Amniotic epithelial cell (primary cell): ENCODE measurements at places on chromosomes 16 and 17.

DNA sequence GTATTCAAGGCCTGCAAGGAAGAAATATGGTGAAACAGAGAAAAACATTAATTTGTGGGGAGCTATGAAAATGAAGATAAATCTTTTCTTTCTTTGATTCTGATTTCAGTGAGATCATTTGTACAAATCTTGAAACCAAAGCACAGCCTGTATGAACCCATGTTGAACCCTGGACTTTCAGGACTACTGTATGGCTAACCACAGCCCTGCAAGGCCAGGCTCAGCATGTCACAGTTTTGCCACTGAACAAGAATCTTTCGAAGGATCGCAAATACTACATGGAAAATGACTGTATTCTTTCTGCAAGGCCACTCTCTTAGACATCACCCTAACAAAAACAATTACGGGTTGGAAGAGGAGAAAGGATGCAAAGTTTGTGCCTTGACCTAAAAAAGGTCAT is 161.7 kb upstream of the MAF start:
- no peak for DNase-seq

DNA sequence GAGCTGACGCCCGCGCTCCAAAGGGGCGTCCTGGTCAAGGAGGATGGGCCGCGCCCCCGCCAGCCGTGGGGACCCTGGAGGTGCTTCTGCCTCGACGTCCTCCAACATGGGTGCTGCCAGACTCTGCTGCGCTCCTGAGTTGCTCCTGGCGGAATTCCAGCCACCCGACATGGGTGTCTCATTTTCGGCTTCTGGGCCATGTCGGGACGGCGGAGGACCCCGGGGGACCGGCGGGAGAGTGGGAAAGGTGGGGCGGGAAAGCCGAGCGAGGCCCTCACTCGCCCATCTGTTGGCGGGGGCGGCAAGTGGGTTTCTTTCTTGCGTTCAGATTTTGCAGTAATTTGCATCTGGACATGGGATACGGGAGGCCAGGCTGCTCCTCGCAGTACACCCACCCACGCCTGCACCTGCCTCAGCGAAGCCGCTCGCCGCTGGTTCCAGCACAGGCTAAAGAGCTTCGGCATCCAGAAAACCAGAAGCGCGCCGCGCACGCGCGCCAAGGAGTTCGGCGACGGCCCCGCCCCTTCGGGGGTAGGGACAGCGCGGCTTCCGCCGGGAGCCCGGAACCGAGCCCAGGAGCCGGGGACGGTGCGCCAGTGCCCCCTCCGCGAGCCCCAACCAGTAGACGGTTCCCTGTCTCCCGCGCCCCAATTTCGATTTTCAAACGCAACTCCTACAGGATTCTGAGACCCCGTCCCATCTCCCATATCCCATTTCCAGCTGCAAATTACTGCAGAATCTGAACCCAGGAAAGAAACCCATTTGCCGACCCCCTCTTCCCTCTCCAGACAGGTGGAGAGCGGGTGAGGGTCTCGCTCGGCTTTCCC is at the start of gene ARMC7:
TSS of gene ARMC7 (plus strand) at position 563 of the 827 bp plus-strand sequence. CDS start 320 bp downstream, outside the sequence.
- peak; percentile 69 for DNase-seq

- no peak for DNase-seq
Measured at GRCh38 chr16:69526831-69527655, 38.7 kb upstream of the NFAT5 start.

DNA sequence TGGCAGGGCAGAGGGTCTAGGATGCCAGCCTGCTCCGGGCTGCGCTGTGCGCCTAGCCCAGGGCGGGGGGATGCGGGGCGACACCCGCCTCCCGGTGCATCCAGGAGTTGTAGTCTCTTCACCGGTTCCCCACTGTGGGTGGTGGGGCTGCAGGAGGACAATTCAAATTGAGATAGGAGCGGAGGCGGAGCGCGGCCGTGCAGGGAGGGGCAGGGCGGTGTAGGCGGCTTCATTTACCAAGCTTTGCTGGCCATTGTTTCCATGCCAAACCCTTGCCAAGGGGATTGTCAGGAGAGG is 2047.4 kb downstream of the TP53TG3F start:
- no peak for DNase-seq

DNA sequence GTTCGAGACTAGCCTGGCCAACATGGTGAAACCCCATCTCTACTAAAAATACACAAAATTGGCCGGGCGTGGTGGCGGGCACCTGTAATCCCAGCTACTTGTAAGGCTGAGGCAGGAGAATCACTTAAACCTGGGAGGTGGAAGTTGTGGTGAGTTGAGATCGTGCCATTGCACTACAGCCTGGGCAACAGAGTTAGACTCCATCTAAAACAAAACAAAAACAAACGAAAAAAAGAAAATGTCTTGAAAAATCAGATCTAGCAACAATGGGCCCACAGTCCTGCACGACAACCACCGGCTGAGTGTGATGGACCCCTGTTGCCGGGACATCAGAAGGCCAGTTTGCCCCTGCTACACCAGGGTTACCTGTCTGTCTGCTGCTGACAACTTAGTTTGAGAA is 3.9 kb upstream of the RMI2 start:
- DNase-seq = no peak

- peak; percentile 96 for DNase-seq
Measured at GRCh38 chr17:48472411-48473281, 42.6 kb upstream of the SKAP1 start.

- DNase-seq = no peak
Measured at GRCh38 chr16:67606632-67607031, 38.3 kb upstream of the CARMIL2 start.

GRCh38 chr17:7445619-7445968 is 733 bp downstream of the CHRNB1 start:
- no peak for DNase-seq

- peak; percentile 91 for DNase-seq
Measured at GRCh38 chr17:13518261-13519000, 83.3 kb downstream of the HS3ST3A1 start.

- peak; percentile 87 for DNase-seq
Measured at GRCh38 chr17:78391843-78392242, 13.4 kb downstream of the PGS1 start.

DNA sequence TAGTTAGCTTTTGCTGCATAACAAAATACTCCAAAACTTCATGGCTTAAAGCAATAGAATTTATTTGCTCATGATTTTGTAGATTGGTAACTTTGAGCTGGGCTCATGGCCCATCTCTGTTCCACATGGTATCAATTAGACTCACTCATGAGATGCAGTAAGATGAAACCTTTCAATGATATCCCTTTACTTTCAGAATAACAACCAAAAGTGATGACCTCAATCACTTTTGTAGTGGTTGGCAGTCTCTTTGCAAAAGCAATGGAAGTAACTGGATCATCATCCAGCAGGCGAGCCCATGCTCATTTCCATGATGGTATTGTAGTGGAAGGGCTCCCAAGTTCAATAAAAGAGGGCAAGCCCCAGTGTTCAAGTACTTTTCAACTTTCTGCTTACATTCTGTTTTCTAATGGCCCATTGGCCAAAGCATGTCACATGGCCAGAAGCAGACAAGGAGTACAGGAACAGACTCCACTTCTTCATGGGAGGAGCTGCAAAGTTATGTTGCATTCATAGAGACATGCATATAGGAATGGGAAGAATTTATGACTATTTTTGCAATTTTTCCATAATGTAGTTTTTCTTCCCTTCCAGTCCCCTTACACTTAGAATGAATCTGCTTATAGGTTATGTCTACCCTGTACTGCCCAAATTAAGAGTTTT is 41.7 kb downstream of the EFCAB5 start:
- no peak for DNase-seq

DNA sequence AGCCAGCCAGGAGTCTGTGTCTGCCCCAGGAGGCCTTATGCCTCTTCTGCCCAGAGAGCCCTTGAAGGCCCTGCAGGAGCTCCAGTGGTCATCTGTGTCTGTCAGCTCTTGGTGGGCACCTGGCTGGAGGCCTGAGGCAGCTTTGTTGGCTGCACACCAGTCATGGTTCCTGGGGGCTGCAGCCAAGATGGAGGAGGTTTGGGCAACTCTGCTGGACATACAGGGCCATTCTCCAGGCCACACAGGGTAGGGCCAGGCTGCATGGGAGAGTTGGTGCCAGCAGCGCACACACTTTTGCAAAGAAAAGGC is 29.4 kb downstream of the B9D1 start:
- DNase-seq = no peak

GRCh38 chr17:39687101-39687545 is 734 bp downstream of the PGAP3 start:
- DNase-seq = no peak

DNA sequence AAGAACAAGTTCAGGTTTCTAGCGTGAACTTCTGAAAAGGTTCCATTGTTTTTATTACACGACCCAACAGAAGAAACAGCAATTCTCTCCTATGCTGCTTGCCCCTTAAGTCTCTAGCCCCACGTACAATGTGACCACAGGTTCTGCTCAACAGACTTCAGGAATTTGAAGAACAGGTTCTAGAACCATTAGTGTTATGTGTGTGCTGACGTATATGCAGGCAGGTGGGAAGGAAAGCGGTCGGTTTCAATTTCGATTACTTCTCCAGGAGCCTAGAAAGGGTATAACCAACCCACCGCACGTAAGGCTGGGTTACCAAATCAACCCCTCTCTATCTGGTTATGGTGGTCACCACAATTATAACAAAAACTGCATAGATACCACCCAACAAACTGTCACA is 39.4 kb downstream of the XPO6 start:
- no peak for DNase-seq

DNA sequence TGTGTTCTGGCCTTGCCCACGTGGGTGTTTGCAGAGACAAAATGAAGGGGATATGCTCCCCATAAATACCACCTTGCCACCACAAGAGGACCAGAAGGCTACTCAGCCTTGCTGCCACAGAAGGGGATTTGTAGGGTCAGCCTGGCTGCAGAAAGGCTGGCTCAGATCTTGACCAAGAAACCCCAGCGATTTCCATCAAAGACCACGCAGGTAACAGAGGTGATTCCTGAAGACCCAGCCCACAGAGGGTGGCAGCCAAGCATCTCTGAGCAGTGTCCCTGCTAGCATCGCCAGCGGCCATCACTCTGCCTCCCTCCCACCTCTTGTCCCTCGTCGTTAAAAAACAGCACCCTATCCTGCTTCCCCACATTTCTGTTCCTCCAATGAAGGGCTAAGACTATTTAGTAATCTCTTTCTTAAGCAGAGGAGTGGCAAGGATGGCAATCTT is 54.9 kb downstream of the BEAN1 start:
- no peak for DNase-seq

DNA sequence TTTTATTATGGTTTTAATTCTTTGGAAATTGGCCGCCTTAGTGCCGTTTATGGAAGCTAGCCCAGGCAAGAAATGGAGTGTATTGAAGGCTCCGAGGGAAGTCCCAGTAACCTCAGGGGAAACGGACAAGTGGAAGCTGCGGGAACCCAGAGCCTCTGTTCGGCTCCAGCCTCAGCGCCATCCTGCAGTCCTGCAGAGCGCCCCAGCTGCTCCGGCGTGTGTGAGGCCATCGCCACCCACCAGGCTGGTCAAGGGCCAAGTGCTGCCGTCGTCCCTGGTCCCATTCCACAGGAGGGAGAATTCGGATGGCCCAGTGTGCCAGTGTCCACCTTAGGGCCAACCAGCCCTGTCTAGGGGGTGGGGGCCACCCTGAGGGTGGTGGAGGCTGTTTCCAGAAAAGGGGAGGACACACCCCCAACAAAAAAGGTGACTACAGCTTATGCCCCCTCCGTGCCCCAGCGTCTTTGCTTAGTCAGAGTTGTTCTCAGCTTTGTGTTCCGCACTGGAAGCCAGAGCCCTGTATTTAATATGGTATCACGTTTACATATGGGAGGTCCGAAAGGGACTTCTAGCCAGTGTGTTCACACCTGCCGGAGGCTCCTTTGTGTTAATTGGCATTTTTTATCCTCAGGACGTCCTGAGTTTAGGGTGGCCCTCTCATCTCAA is 13.0 kb downstream of the MGRN1 start:
- no peak for DNase-seq

- no peak for DNase-seq
Measured at GRCh38 chr16:67169011-67169451, 1.3 kb upstream of the NOL3 start.

DNA sequence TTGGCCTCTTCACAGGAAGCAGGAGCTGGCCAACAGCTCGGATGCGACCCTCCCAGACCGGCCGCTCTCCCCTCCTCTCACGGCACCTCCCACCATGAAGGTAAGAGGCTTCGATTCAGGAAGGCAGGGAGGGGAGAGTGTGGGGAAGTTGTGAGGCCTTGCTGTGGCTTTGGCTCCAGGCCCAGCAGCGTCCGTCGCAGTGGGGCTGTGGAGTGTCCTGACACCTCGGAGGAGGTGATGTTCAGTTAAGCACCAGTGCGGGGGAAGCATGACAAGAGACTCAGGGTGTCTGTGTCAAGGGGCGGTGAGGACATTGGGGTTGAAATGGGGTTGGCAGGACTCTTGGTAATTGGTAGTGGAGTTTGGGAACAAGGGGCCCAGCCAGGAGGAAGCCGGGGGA is 109.0 kb downstream of the RAP1GAP2 start:
- no peak for DNase-seq

- no peak for DNase-seq
Measured at GRCh38 chr16:74931445-74931844, 53.5 kb downstream of the WDR59 start.

DNA sequence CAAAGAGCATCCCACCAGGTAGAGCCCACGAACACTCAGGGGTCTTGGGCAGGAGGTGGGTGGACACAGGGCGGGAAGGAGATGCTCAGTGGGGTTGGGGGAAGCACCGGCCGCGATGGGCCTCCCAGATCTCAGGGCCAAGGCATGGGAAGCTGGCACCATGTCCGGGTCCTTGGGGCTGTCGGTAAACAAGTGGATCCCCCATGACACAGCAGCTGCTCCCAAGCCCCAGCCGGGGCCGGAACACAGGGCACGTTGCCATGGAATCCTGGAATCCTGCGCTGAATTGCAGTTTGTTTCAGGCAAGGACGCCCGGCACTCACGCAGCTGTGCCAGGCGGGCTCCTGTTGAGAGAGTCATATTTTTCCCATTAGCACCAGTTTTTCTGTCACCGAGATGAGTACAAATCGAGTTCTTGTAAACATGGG is 23.0 kb upstream of the CHMP6 start:
- peak; percentile 14 for DNase-seq

- DNase-seq = no peak
Measured at GRCh38 chr16:16175296-16175695, 48.0 kb downstream of the ABCC6 start.

DNA sequence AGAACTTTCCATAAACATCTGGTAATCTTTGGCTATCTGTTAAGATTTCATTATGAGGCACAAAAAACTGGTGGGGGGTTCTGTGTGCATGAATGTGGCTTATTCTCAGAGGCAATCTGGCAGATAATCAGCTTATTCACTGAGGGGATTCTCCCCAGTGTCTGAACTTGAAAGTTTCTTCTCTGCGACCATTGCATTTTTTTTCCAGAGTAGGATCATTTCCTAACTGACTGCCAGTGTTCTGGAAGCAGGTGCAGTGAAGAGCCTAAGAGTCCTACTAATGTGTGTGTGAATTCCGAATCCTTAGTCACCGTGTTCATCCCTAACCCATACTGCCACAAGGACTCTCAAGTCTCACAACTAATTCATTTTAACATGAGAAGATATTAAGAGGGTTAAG is 64.9 kb upstream of the LRRC37A3 start:
- DNase-seq = peak; percentile 16

- no peak for DNase-seq
Measured at GRCh38 chr17:62967205-62967529, 1.1 kb downstream of the TANC2 start.

DNA sequence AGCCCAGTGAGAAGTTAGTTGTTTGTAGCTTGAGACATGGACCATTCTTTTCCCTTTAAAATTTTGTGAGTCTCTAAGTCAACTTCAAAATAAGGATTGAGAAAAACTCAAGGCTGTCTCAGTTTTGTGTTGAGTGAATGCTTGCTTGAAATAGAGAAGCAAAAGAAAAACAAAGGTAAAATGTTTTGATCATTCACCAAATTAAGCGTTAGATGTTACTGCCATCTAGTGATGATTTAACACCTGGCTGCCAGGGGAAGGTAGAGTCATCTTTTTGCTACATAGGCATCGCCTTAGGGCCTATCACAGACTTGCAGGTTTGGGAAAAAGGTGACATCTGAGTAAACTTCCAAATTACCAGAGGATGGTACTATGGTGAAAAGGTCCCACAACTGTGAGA is 74.4 kb downstream of the PCTP start:
- DNase-seq = no peak
